ENCODE measurements at places on chromosomes 6 and 20. TPM values are rescaled to one million over a fixed set of nuclear protein-coding genes. Genes with fewer than 3 reads are reported as not detected.

GRCh38 chr20:49284818-49285217 is 7.0 kb upstream of the ZNFX1 start:
- DNase-seq = no peak

DNA sequence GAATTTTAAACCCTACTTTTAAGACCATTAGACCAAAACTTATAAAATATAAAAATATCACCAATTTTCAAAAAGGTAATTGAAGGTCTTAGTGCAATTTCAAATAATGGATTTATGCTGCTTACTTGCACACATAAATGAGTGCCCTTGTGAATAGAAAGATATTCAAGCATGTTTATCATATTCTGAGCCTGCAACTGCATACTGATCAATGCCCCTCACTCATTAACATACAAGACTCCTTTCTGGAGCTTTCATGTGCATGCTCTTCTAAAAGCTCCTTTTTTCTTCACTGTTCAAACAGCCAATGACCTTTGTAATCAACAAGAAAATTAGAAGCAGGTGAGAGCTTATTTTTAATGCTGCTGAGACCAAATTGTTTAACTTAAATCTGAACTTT is 1139.3 kb downstream of the HACE1 start:
- DNase-seq = no peak

- DNase-seq = no peak
These were observed 146.0 kb downstream of the CEBPB start for GRCh38 chr20:50336661-50337060.

DNA sequence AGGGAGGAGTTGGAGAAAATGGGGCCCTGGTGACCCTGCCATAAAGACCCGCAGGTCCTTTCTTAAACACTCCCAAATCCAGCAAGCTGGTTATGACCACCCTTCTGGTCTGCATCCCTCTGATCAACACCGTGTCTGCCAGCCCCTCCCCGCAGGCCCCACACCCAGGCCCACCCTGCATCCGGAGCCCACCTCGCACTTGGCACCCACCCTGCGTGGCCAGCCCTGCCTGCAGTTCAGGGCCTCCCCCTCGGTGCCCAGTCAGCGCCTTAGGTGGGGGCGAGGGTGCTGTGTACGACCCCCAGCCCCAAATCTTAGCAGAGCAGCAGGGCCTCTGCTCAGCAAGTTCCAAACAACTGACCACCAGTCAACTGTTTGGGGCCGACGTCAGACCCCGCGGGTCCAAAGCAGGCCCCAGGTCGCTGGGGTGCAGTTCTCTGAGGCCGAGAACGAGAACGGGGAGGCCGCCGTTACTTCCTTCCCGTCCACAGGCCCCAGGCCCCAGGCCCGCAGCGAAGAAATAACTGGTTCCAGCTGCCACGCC is 1.2 kb downstream of the ACSS1 start:
- no peak for DNase-seq

- no peak for DNase-seq
These were observed 7.1 kb downstream of the CD93 start for GRCh38 chr20:23079016-23079351.

PPP1R3G gene
- not detected for total RNA-seq

MTFR2 gene
- 7.3 TPM for total RNA-seq

BPIFB4 gene
- total RNA-seq = not detected

All from mammary epithelial cell (primary cell).